ENCODE measurements at places on chromosomes 5 and 9. TPM values are rescaled to one million over a fixed set of nuclear protein-coding genes. Genes with fewer than 3 reads are reported as not detected.

Gene MVB12B
- 23.2 TPM for polyA plus RNA-seq

Gene STPG3
- polyA plus RNA-seq: 0.26 TPM

Gene TAF11L10
- not detected for polyA plus RNA-seq

Gene TXNDC8
- not detected for polyA plus RNA-seq

DNA sequence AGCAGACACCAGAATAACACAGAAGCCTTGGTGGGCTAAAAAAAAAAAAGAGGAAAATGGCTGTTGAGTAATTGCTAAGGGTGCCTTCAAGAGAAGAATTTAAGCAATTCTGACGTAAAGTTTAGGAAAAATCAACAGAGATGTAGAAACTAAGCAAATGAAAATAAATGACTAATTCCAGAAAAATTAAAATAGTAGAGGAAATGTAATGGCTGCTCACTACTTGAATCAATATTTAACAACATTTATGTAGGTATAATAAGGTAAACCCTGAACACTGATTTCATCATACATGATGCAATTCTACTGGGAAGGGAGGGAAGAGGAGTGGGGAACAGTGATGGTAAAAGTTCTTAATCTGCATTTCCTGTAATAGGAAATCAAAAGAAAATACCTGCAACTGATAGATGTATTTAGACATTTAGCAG lies 41.4 kb downstream of the PUM3 start:
- DNase-seq: no peak

- DNase-seq: peak; percentile 14
Observed at GRCh38 chr5:124162767-124163532, 583.5 kb downstream of the ZNF608 start.

- no peak for DNase-seq
Observed at GRCh38 chr9:3534614-3535404, 9.0 kb upstream of the RFX3 start.

DNA sequence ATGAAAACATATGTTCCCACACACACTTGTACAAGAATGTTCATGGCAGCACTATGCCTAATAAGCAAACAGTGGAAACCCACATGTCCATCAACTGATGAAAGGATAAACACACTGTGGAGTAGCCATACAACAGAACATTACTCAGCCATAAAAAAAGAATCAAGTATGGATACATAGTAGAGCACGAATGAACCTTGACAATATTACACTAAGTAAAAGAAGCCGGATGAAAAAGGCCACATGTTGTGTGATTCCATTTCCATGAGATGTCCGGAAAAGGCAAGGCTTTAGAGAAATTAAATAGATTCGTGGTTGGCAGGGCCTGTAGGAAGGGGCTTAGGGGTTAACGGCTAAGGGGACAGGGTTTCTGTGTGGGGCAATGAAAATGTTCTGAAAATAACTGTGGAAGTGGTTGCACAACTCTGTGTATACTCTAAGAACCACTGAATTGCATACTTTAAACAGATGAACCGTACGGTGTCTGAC lies 51.4 kb downstream of the COL23A1 start:
- DNase-seq: no peak

DNA sequence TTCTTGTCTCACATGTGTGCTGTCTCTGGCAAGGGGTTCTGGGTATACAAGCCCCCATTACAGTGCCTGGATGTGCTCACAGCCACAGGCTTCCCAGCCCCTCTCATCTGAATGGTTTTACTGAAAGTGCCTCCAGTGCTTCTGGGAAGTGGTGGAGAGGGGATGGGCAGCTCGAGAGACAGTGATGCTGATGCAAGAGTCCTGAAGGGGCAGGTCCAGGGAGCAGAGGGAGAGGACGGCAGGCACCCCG lies 93.5 kb downstream of the PHF2 start:
- no peak for DNase-seq

DNA sequence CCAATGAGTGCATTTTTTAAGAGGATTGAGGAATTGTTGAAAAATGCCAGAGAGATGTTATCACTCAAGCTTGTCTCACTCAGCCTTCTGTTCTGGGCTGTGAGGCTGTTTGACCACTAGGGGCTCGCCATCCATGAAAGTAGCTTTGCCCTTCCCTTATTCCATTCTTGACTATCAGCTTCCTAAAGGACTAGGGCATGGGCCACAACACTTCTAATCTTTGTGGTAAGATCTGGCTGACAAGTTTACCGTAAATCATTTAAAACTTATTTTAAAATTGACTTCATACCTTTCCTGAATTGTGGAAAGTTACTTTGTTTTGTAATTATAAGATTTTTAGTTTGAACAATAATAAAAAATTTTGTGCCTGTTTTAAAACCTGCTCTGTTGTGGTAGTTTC lies 49.5 kb downstream of the TJP2 start:
- peak; percentile 14 for DNase-seq

DNA sequence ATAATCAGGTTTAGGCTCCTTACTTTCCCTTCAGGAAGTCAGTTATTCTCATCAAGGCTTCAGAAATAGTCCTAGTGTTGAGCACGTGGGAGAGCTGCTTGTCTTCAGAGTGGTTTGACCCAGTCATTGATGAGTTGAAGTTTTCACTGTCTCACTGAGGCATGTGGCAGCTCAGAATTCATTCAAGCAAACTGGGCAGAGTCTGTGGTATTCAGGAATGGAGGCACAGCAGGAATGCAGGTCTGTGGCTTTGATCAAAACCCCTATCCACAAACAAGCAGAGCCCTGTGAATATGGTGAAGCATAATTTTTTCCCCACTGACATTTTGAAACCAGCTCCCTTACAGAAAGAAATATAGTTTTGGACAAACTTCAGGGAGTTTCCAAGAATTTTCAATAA lies 207.3 kb downstream of the CD180 start:
- no peak for DNase-seq

GRCh38 chr9:98790134-98790841 lies 6.1 kb downstream of the ANKS6 start:
- no peak for DNase-seq

DNA sequence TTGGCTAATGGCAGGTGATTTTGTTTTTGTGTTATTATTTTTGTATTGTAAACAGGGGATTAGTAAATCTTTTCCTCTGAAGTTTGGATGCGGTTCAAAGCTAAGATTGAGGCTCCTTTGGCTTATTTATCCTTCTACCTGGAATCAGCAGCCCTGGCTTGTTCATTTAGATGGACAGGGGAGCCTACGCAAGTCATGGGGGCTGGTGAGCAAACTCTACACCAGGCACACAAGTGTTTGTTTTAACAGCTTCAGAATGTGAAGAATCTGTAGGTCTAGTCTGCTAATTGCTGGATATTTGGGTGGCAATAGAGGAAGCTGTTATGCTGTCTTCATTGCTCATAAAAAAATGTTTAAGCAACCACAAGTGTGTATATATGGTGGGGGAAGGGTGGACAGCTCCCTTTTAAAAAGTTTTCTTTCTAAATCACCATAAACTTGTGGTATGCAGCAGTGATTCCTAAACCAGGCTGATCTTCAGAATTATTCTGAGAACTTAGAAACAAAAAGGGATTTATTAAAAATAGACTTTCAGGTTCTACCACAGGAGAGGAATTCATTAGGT lies 20.7 kb downstream of the ZNF462 start:
- no peak for DNase-seq

DNA sequence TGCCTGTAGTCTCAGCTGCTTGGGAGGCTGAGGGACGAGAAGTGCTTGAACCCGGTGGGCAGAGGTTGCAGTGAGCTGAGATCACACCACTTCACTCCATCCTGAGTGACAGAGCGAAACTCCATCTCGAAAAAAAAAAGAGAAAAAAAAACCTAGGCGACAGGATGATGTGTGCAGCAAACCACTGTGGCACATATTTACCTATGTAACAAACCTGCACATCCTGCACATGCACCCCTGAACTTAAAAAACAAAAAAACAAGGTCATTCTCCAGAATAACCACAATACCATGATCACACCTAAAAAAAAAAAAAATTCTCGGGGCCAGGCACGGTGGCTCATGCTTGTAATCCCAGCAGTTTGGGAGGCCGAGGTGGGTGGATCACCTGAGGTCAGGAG lies 7.5 kb upstream of the DOLPP1 start:
- DNase-seq: no peak

DNA sequence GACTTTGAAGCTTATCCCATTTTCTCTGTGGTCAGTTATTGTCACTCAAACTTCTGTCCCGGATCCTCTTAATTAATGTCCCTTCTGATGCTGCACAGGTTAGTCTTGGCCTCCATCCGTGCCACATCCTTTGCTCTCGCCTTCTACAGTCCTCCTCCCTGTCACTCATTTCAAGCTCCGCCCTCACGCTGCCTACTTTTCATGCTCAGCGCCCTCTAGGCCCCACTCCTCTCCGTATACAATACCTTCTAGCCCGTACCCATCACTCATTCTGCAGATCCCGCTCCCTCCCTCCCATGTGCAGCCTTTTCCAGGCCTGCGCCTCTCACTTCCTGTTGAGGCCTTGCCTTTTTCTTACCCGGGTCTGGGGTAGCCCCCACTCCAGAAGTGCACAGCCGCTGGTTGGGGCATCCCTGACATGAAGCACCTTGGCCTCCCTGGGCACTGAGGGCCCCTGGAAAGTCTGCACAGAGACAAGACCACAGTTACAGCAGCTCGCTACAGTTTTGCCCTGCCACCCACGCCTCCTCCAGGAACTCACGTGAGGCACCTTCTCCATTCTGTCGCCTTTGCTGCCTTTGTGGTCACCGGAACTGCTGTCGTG lies 88.5 kb upstream of the SLC25A48 start:
- no peak for DNase-seq

GRCh38 chr5:42520203-42520602 lies 97.0 kb downstream of the GHR start:
- no peak for DNase-seq

DNA sequence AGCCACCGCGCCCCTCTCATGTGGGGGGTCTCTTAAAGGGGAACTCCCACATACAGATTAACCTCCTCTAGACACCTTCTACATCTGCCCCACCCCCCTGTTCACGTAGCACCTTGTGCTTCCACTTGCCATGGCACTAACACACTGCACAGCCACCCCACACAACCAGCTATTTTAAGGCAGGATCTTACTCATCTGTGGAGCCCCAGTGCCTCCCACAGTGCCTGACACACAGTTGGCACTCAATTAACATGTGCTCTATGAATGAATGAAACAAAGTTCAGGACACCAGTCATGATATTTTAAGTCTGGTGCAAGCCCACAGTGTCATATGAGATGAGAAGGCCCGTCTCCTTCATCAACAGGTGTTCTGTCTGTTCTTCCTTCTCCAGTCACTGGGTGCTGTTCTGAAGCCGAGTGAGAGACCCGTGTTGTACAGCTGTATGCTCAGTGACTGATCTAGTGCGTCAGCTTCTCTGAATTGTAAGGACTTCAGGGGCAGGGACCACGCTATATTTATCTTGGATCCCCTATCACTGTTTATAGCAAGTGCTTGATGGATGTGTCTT lies 149.1 kb downstream of the TLE1 start:
- no peak for DNase-seq

- no peak for DNase-seq
Observed at GRCh38 chr9:127909839-127910273, 7.0 kb downstream of the ST6GALNAC4 start.

GRCh38 chr9:83372957-83373356 lies 165.2 kb downstream of the FRMD3 start:
- no peak for DNase-seq

Data from right lung (tissue), 10 donors.